ENCODE measurements at places on chromosomes 1 and 21.

- DNase-seq, result no peak
- H3K4me1 ChIP-seq, result peaks cover 6% of the 10 kb centered on the region
- peaks cover 28% of the 10 kb centered on the region for H3K36me3 ChIP-seq
- H3K4me3 ChIP-seq, result no peak overlapping the region
These were observed 5.4 kb downstream of the VPS45 start for GRCh38 chr1:150072959-150073358.

DNA sequence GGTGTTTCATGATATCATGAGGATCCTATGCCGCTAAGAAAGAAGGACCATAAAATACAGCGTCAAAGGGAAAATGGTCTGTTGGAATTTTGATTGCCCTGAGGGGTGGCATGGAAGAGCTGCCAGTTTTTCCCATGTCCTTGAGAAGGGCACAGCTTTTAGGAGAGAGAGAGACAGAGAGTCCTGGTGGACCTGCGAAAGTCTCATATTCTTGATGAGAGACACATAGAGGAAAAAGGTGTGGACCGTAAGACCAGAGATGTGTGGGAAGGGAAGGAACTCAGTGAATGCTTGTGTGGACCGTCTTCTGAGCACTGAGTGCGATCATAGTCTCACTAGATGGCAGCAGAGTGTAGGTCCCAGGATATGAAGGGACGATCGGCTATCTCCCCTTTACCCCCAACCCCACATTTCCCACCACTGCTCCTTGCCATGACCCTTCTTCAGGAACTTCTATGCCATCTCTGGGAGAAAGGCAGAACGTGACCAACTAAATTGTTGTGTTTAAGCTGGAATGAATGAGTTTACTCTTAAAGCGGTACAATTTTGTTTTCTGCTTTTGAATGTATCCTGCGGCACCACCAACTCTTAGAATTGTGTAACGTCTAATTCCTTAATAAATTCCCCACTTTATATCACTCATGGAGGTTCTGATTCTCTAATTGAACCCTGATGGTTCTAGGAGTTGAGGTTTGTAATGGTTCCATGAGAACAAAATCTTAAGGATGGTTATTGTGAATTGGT is 117.7 kb downstream of the CTH start:
- H3K27ac ChIP-seq, result no peak overlapping the region
- H3K36me3 ChIP-seq, result no peaks in the 10 kb centered on the region
- no peaks in the 10 kb centered on the region for H3K27me3 ChIP-seq
- no peaks in the 10 kb centered on the region for H3K4me1 ChIP-seq
- no peak overlapping the region for H3K4me3 ChIP-seq

- no peaks in the 10 kb centered on the region for H3K27me3 ChIP-seq
- H3K36me3 ChIP-seq, result peaks cover 15% of the 10 kb centered on the region
- H3K4me1 ChIP-seq, result peaks cover 52% of the 10 kb centered on the region
- H3K27ac ChIP-seq, result peak overlapping the region; percentile 7
- DNase-seq, result no peak
These were observed 26.8 kb downstream of the SZRD1 start for GRCh38 chr1:16393570-16394521.

- H3K27ac ChIP-seq, result no peak overlapping the region
- no peaks in the 10 kb centered on the region for H3K27me3 ChIP-seq
- no peak for DNase-seq
- no peak overlapping the region for H3K4me3 ChIP-seq
- no peaks in the 10 kb centered on the region for H3K36me3 ChIP-seq
These were observed 282.3 kb downstream of the TTLL7 start for GRCh38 chr1:83716641-83717040.

- DNase-seq, result no peak
- H3K4me1 ChIP-seq, result peaks cover 36% of the 10 kb centered on the region
- no peaks in the 10 kb centered on the region for H3K27me3 ChIP-seq
These were observed at the start of gene ITPKB for GRCh38 chr1:226738995-226739695. Gene ITPKB, minus strand, starts transcription at chr1:226739282. Its CDS starts 1,824 bp downstream, at chr1:226737458.

GRCh38 chr1:217388522-217389065 is 242.3 kb downstream of the GPATCH2 start:
- H3K36me3 ChIP-seq, result no peaks in the 10 kb centered on the region
- no peaks in the 10 kb centered on the region for H3K4me1 ChIP-seq
- no peaks in the 10 kb centered on the region for H3K27me3 ChIP-seq

GRCh38 chr21:44862869-44863685 is 10.4 kb downstream of the PTTG1IP start:
- no peak for DNase-seq
- H3K36me3 ChIP-seq, result peaks cover 69% of the 10 kb centered on the region
- H3K27ac ChIP-seq, result no peak overlapping the region
- peaks cover 12% of the 10 kb centered on the region for H3K4me1 ChIP-seq
- H3K27me3 ChIP-seq, result no peaks in the 10 kb centered on the region
- H3K4me3 ChIP-seq, result no peak overlapping the region

DNA sequence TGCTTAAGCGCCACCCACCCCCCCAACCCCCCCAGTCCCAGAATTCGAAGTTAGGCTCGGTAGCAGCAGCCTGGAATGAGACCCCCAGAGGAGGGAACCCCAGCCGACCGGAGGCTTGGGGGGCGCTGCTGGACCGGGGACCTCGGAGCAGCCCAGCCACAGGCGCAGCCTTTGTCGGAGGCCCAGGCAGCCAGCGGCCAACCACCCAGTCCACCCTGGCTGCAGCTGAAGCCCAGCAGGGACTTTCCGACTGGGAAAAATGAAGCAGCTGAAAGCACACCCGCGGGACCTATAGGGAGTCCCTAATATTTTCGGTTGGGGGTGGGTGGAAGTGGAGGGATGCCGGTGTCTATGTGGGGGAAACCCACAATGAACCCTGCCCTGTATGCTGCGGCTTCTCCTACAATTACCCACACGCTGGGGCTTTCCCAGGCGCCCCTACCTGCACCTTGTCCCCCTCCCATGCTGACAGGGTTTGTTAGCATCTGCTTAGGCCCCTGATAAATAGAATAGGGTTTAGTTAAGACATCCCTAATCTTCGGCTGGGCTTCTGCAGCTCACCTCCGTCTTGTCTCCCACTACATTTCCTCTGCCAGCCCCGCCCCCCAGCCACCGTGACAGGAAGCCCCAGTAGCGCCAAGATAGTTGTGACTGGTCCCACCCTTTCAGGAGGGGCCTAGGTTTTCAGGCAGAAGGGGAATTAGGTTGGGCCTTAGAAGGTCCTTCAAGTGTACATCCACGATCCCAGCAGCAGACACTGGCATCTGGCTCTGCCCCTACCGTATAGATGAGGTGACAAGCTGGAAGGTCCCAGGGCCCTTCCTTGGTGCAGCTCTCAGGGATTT is 838 bp downstream of the CCDC28B start:
- H3K4me3 ChIP-seq, result peak overlapping the region; percentile 73
- no peak for DNase-seq
- H3K36me3 ChIP-seq, result peaks cover 9% of the 10 kb centered on the region

GRCh38 chr1:107535091-107535490 is 394.3 kb downstream of the NTNG1 start:
- H3K4me3 ChIP-seq, result no peak overlapping the region
- no peaks in the 10 kb centered on the region for H3K36me3 ChIP-seq
- DNase-seq, result no peak
- no peaks in the 10 kb centered on the region for H3K27me3 ChIP-seq
- H3K27ac ChIP-seq, result no peak overlapping the region

- H3K4me1 ChIP-seq, result peaks cover 3% of the 10 kb centered on the region
- no peaks in the 10 kb centered on the region for H3K27me3 ChIP-seq
- no peak overlapping the region for H3K27ac ChIP-seq
- H3K36me3 ChIP-seq, result no peaks in the 10 kb centered on the region
- no peak for DNase-seq
These were observed 15.4 kb upstream of the SAMD13 start for GRCh38 chr1:84286071-84286470.

DNA sequence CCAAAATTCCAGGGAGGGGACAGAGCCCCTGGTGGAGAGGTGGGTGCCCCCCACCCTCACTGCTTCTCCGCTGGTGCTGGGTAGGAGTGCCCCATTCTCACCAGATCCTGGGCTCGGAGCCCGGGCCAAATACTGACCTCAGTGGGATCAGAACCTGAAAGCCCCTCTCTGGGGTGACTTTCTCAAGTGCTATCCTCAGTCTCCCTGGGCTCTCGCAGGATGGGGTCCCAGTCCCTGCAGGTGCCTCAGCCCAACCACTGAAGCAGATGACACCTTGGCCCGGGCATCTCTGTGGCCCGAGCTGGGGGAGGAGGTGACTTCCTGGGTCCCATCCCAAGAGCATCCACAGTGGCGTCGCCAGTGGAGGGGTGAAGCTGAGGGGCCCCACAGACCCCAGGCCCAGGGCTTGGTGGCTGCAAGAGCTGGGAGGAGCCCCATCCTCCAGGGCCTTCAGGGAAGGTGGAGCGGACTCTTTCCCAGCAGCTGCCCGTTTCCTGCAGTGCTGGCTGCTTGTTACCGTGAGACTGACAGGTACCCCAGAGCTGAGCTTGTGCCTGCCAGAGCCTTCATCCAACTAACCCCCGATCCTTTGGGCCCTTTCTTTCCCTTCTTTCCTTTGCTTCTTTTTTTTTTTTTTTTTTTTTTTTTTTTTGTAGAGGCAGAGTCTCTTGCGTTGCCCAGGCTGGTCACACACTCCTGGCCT is 3.9 kb upstream of the FNDC10 start:
- H3K4me3 ChIP-seq, result no peak overlapping the region
- peaks cover 5% of the 10 kb centered on the region for H3K4me1 ChIP-seq
- H3K27ac ChIP-seq, result no peak overlapping the region
- no peaks in the 10 kb centered on the region for H3K36me3 ChIP-seq

DNA sequence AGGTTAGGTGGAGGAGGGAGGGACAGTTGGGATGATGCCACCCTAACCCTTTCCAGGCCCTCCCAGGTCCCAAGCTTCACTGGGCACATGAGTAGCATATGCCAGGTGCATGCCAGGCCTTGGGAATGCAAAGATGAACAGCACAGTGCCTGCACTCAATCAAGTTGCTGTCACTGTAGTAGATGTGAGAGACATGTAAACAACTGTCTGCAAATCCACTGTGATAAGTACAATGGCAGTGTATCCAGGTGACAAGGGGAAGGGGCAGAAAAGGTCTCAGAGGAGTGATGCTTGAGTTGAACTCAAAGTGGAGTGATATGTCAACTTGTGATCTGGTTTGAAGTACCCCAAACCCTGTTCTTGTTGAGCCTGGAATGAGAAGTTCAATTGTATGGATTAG is 49.5 kb upstream of the LRRN2 start:
- H3K4me3 ChIP-seq, result no peak overlapping the region
- DNase-seq, result no peak
- H3K4me1 ChIP-seq, result no peaks in the 10 kb centered on the region
- no peak overlapping the region for H3K27ac ChIP-seq

- no peak for DNase-seq
- H3K27ac ChIP-seq, result no peak overlapping the region
- H3K4me1 ChIP-seq, result no peaks in the 10 kb centered on the region
- H3K36me3 ChIP-seq, result no peaks in the 10 kb centered on the region
- no peaks in the 10 kb centered on the region for H3K27me3 ChIP-seq
These were observed 188.3 kb upstream of the PALMD start for GRCh38 chr1:99457381-99458165.

- H3K27ac ChIP-seq, result no peak overlapping the region
- no peak overlapping the region for H3K4me3 ChIP-seq
- no peak for DNase-seq
- H3K36me3 ChIP-seq, result no peaks in the 10 kb centered on the region
- H3K27me3 ChIP-seq, result no peaks in the 10 kb centered on the region
These were observed 35.9 kb upstream of the NFASC start for GRCh38 chr1:204834752-204835151.

- peaks cover 5% of the 10 kb centered on the region for H3K36me3 ChIP-seq
- no peak for DNase-seq
- no peak overlapping the region for H3K4me3 ChIP-seq
- H3K27me3 ChIP-seq, result no peaks in the 10 kb centered on the region
- H3K4me1 ChIP-seq, result no peaks in the 10 kb centered on the region
These were observed 147.3 kb downstream of the CD247 start for GRCh38 chr1:167371030-167371429.

- no peak for DNase-seq
- peaks cover 7% of the 10 kb centered on the region for H3K4me1 ChIP-seq
- no peaks in the 10 kb centered on the region for H3K36me3 ChIP-seq
- H3K27ac ChIP-seq, result no peak overlapping the region
- no peaks in the 10 kb centered on the region for H3K27me3 ChIP-seq
- no peak overlapping the region for H3K4me3 ChIP-seq
These were observed 97.5 kb downstream of the SPATA46 start for GRCh38 chr1:162279136-162279498.

DNA sequence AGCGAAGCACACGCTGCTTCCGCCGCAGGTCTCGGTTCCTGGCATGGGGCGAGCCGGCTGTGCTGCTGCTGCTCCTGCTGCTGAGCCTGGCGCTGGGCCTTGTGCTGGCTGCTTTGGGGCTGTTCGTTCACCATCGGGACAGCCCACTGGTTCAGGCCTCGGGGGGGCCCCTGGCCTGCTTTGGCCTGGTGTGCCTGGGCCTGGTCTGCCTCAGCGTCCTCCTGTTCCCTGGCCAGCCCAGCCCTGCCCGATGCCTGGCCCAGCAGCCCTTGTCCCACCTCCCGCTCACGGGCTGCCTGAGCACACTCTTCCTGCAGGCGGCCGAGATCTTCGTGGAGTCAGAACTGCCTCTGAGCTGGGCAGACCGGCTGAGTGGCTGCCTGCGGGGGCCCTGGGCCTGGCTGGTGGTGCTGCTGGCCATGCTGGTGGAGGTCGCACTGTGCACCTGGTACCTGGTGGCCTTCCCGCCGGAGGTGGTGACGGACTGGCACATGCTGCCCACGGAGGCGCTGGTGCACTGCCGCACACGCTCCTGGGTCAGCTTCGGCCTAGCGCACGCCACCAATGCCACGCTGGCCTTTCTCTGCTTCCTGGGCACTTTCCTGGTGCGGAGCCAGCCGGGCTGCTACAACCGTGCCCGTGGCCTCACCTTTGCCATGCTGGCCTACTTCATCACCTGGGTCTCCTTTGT is 2.6 kb downstream of the TAS1R3 start:
- H3K27ac ChIP-seq, result no peak overlapping the region
- H3K36me3 ChIP-seq, result peaks cover 31% of the 10 kb centered on the region

DNA sequence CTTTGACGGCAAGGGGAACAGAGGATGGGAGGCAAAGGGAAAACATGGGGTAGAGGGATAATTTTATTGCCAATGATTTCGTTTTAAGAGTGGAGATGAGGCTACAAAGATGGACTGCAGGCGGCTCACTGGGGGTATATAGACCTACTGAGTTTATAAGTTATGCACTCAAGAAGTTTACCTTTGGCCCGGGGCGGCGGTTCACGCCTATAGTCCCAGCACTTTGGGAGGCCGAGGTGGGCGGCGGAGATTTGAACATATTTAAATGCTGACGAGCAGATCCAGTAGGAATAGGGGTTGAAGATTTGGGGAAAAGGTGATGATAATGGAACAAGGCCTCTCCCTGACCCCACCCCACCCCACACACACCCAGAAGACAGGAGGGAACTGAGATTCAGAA is 8.1 kb upstream of the SLAMF9 start:
- no peak overlapping the region for H3K27ac ChIP-seq
- no peak overlapping the region for H3K4me3 ChIP-seq
- H3K27me3 ChIP-seq, result no peaks in the 10 kb centered on the region
- H3K36me3 ChIP-seq, result no peaks in the 10 kb centered on the region
- DNase-seq, result no peak

DNA sequence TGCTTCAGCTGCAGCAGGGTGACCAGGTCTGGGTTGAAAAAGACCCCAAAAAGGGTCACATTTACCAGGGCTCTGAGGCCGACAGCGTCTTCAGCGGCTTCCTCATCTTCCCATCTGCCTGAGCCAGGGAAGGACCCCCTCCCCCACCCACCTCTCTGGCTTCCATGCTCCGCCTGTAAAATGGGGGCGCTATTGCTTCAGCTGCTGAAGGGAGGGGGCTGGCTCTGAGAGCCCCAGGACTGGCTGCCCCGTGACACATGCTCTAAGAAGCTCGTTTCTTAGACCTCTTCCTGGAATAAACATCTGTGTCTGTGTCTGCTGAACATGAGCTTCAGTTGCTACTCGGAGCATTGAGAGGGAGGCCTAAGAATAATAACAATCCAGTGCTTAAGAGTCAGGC is 2.9 kb downstream of the C1QA start:
- no peak overlapping the region for H3K27ac ChIP-seq
- H3K4me3 ChIP-seq, result no peak overlapping the region
- no peaks in the 10 kb centered on the region for H3K27me3 ChIP-seq
- no peak for DNase-seq
